ENCODE measurements at places on chromosomes 2 and 18. TPM values are rescaled to one million over a fixed set of nuclear protein-coding genes. Genes with fewer than 3 reads are reported as not detected.
A peak's percentile ranks its signal among the peaks of the same experiment; 100 is the strongest.

DNA sequence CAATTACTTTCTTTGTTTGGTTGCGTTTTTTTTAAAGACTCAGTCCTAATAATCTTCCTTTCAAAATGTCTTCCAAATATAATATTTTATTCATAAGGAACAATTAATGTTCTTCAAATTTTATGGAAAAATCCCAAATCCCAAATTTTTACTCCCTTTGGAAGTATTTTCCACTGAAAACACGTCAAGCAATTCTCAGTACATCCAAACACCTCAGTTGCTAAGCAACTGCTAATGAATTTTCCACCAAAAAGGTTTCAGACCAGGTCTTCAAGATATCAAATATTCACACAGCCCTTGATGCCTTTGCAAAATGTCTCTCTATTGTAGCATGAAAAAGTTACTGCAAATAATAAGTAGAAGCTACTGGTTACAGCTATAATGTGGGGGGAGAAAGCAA lies 140.1 kb downstream of the DSEL start:
- H3K27ac ChIP-seq: no peak overlapping the region
- no peaks in the 10 kb centered on the region for H3K27me3 ChIP-seq
- H3K4me3 ChIP-seq: no peak overlapping the region
- H3K36me3 ChIP-seq: no peaks in the 10 kb centered on the region
- DNase-seq: no peak
- no peaks in the 10 kb centered on the region for H3K4me1 ChIP-seq

DNA sequence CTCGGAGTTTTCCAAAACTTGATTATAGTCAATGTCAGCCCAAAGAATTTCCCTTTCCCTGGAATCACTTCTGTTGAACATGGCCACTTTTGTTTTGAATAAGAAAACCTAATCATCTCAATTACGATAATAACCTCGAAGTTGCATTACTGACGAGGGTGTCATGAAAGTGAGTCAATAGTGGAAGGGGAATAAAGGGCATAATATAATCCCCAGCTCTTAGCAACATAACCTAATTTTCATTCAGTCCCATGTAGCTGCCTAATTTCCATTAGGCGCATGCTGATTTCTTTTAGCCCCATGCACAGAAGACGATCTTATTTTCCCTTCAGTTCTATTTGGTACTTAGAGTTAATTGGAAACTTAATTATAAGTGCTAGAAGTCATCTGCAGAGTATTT lies 51.1 kb upstream of the RAPH1 start:
- no peak for DNase-seq
- H3K36me3 ChIP-seq: no peaks in the 10 kb centered on the region
- H3K4me1 ChIP-seq: peaks cover 1% of the 10 kb centered on the region
- H3K4me3 ChIP-seq: no peak overlapping the region

C2orf68 gene
- 18.6 TPM for total RNA-seq

ALPI gene
- 0.72 TPM for total RNA-seq

DNA sequence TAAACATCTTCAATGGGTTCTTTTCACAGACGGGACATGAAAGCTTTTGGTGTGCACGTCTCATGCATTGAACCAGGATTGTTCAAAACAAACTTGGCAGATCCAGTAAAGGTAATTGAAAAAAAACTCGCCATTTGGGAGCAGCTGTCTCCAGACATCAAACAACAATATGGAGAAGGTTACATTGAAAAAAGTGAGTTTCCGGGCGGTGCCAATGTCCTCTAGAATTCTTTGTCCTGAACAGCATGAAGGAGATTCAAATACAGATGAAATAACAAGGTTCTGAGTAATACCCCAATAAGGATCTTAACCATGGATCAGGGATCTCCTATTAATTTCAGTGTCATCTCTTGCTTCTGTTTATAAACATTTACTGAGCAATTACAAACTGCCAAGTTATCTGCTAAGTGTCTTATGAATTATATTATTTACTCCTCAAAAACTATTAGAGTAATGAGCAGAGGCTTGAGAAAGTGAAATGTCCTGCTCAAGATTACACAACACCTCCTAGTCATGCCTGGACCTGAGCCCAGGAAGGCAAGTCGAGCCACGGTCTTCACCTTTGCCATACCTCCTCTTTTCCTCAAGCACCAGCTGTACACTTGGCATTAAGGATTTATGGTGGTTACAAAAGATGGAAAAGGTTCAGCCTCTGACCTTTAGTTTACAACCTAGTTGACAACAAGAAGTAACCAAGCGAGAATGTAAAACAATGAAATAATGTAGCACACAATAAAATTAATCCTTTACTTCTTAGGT lies 22.6 kb downstream of the DHRS9 start:
- H3K27ac ChIP-seq: no peak overlapping the region
- H3K4me1 ChIP-seq: no peaks in the 10 kb centered on the region
- H3K36me3 ChIP-seq: no peaks in the 10 kb centered on the region

GRCh38 chr2:234954551-234954992 lies 2.8 kb downstream of the SH3BP4 start:
- DNase-seq: peak; percentile 44
- H3K4me3 ChIP-seq: peak overlapping the region; percentile 79
- H3K27me3 ChIP-seq: no peaks in the 10 kb centered on the region
- peaks cover 24% of the 10 kb centered on the region for H3K4me1 ChIP-seq

- no peaks in the 10 kb centered on the region for H3K27me3 ChIP-seq
- no peak overlapping the region for H3K4me3 ChIP-seq
Measured at GRCh38 chr2:105865222-105865913, 120.7 kb downstream of the NCK2 start.

GRCh38 chr2:227615906-227616305 lies 1.3 kb upstream of the SCYGR3 start:
- peaks cover 5% of the 10 kb centered on the region for H3K4me1 ChIP-seq
- no peaks in the 10 kb centered on the region for H3K27me3 ChIP-seq
- no peaks in the 10 kb centered on the region for H3K36me3 ChIP-seq
- DNase-seq: no peak
- H3K4me3 ChIP-seq: no peak overlapping the region

GFPT1 gene
- total RNA-seq: 28.7 TPM

GRCh38 chr2:68739595-68740399 lies 5.2 kb downstream of the ARHGAP25 start:
- no peaks in the 10 kb centered on the region for H3K36me3 ChIP-seq
- DNase-seq: no peak
- no peak overlapping the region for H3K4me3 ChIP-seq
- H3K27ac ChIP-seq: no peak overlapping the region
